Left ventricle myocardium superior (tissue), 1 donor: ENCODE measurements at places on chromosomes 12 and 14. TPM values are rescaled to one million over a fixed set of nuclear protein-coding genes. Genes with fewer than 3 reads are reported as not detected.

DNA sequence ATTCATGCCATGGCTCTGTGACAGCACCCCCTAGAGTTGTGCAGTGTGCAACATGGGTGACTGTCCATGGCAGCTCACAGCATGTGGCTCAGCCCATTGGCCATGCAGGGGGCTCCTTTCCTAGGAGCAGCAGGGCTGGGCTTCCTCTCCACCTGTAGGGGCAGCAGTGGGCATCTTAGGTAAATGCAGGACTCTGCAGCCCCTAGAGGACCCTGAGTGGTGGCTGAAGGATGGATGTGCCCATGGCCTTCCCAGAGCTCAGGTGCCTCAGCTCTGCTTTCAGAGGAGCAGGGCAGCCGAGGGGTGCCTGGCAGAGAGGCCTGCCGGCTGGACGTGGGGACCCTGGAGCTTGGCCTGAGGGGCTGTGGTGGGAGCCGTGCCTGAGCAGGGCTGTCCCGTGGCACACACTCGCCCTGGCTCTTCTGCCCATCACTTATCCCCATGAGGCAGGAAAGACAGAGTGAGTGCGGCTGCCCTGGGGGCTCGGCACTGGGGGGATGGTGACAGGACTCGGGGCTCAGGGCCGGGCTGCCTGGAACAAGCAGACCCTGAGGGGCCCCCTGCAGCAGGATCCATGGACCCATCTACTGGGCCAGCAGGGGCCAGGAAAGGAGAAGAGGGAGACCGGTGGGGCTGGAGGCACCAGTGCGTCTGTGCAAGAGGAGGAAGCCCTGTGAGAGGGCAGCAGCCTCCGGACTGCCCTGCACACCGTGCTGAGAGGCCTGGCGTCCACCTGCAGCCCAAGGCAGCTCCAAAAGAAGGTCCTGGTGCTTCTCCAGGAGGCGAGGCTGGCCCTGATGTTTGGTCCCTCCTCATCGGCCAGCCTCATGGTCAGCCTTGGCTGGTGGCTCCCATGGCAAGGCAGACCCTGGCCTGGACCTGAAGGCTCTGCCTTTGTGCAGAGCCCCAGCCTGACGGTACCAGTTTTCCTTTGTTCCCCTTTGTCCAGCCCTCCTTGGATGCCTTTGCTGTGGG lies 7.6 kb downstream of the ADSS1 start:
- DNase-seq: peak; percentile 39

GRCh38 chr12:57793920-57794319 lies 11.3 kb downstream of the TSFM start:
- no peak for DNase-seq

GRCh38 chr12:117313926-117314325 lies 47.5 kb downstream of the NOS1 start:
- no peak for DNase-seq

GRCh38 chr14:74478996-74479635 lies 14.0 kb downstream of the NPC2 start:
- DNase-seq: no peak

GRCh38 chr14:105418269-105419194 lies 1.1 kb upstream of the MTA1 start:
- DNase-seq: no peak

Gene HEATR5A
- total RNA-seq: 46.8 TPM

DNA sequence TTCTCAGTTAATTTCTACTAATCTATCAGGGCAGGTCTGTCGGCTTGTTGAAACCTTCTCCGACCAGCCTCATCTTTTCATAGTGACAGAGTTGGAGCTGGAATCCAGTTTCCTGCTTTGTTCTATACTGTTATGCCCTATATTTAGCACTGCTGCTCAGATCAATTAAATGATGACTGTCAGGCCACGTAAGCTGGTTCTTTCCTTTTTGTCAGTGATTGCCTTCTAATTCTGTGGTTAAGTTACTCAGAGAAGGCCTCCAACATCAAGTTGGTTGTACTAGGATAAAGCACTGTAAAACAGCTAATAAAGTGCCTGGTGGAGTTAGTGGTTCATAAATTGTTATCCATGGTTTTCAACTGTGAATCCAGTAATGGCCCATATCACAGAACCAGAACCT lies 22.6 kb downstream of the DERA start:
- no peak for DNase-seq

GRCh38 chr12:86530996-86531655 lies 274.9 kb upstream of the MGAT4C start:
- DNase-seq: no peak

- DNase-seq: no peak
Measured at GRCh38 chr14:23610090-23610814, 25.9 kb upstream of the DHRS2 start.

DNA sequence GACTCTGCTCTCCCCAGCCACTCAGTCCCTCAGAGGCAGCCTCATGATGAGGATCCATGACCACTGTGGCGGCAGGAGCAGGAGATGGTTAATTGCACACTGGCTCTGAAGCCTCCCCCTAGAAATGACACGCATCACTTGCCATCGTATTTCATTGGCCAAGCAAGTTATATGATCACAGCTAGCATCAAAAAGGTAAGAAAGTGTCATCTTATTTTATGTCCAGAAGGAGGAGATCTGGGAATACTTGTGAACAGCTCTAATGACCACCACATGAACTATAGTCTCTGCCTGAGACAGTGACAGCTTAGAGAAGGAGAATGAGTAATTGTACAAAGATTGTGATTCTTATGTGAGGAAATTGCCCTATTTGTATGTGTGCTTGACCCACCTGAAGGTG lies 363.4 kb downstream of the NUAK1 start:
- DNase-seq: no peak

DNA sequence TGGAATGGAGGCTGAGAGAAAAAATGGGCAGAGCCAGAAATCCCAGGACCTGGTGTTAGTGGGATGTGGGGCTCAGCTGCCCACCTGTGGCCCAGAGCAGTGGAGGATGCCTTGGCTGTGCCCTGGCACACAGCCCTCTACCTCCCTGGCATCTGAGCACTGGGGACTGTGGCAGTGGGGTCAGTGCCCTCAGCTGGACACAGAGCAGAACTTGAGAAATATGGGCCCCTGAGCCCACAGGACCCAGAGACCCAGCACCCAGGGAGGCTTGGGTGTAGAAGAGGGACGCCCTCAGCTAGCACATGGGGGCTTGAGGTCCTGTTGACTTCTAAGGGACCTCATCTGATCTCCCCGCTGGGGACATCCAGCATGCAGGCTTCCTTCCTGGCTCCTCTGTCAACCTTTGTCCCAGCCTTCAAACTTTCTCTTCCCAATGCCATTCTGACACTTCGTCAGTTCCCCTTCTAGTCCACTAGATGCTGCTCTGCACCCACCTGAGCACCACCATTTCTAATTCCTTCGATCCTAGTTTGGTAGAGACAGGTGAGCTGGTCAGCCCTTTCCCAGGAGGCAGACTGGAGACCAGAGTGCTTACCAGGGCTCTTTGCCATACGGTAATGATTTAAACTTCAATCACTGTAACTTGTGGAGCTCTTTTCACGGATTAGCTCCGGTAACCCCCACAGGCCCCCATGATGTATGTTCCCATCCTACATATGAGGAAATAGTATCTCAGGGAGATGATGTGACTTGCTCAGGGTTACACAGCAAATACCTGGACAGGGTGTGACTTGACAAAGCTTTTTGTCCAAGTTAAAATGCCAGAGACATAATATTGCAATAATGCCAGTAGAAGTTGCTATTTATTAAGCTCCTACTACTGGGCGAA lies 143.7 kb downstream of the ASCL4 start:
- no peak for DNase-seq

GRCh38 chr12:92369636-92370035 lies 224.0 kb upstream of the BTG1 start:
- no peak for DNase-seq

- DNase-seq: no peak
Measured at GRCh38 chr12:83629931-83630330, 943.2 kb downstream of the TMTC2 start.

DNA sequence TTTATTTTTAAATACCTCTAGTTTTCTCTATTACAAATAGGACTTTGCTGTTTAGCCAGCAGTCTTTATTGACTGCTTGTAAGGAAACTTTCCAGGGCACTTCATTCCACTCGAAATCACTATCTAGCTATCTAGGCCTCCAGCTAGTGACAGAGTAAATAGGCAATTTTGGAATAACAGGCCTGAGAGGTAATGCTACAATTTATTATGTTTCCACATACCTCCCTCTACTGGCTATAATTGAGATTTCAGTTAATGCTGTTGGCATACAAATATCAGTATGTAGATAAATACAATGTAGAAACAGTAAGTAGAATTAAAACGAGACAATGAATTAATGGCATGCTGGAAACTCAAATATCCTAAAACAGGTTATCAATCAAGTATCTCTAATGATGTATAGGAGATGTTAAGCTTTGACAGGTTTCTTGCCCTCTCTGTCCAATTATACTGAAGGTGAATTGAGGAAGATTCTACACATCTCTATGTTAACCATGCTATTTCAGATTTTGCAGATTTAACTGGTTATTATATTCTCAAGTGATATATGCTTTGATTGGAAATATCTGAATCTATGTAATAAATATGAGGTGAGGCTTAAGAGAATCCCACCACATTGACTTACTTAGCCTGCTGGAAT lies 7.2 kb downstream of the DTD2 start:
- DNase-seq: no peak

DNA sequence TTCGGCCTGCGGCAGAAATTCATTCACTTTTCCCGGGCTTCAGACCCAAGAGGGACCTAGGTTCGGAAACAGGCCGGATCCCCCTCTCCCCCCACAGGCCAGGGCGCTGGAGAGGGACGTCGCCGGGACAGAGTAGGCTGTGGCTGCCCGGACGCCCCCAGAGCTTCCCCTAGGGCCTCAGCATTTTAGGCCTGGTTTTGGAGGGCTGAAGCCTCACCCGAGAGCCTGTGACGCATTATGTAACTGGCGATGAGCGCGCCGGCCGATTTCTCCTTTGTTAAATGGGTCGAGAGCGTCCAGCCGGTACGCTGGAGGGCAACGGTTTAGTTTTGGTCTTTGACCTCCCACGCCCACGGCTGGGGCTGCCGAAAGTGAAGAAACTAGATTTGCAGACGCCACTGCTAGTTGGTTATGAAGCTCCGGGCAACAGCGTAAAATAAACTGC lies 657 bp downstream of the PEBP1 start:
- DNase-seq: peak; percentile 67

Gene WNT1
- total RNA-seq: not detected

- DNase-seq: no peak
Measured at GRCh38 chr14:101948666-101949216, 15.6 kb upstream of the DYNC1H1 start.

Gene RPGRIP1
- total RNA-seq: 0.52 TPM

DNA sequence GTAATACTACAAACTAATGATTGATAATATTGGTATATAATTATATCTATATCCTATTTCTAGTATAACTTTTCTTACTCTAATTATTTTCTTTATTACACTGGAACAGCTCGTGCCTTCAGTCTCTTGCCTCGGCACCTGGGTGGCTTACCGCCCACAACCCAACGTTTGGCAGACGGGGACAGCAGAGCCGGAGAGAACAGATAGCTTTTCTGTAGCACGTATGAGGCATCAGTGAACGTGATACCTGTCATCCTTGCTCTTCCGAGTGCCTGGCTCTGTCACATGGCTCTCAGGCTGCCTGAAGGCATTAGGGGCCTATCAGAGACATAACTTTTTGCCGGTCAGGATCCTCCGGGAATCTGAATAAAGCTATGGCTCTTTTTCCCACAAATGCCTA lies 5.5 kb downstream of the PUS1 start:
- no peak for DNase-seq

- DNase-seq: no peak
Measured at GRCh38 chr12:52873513-52873831, 24.7 kb upstream of the KRT78 start.

DNA sequence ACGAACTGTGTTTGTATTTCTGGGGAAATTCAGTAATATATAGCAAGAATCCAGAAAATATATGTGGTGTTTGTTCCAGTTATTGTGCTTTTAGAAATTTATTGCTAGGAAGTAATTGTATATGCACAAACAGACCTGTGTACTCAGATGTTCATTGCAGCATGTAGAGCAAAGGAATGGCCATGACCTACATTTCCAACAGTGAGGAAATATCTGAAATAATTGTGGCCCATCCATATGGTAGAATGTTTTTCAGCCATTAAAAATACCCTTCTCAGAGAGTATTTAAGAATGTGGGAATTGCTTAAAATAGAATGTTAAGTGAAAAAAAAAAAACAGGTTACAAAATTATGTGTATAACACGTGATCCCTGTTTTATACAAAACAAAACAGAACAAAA lies 77.3 kb downstream of the TMX1 start:
- DNase-seq: no peak

- DNase-seq: no peak
Measured at GRCh38 chr14:70064136-70064865, 124.5 kb downstream of the SLC8A3 start.

GRCh38 chr12:92226071-92226661 lies 80.5 kb upstream of the BTG1 start:
- no peak for DNase-seq

Gene KRT72
- total RNA-seq: not detected

- no peak for DNase-seq
Measured at GRCh38 chr12:3655328-3655900, 97.5 kb downstream of the CRACR2A start.

DNA sequence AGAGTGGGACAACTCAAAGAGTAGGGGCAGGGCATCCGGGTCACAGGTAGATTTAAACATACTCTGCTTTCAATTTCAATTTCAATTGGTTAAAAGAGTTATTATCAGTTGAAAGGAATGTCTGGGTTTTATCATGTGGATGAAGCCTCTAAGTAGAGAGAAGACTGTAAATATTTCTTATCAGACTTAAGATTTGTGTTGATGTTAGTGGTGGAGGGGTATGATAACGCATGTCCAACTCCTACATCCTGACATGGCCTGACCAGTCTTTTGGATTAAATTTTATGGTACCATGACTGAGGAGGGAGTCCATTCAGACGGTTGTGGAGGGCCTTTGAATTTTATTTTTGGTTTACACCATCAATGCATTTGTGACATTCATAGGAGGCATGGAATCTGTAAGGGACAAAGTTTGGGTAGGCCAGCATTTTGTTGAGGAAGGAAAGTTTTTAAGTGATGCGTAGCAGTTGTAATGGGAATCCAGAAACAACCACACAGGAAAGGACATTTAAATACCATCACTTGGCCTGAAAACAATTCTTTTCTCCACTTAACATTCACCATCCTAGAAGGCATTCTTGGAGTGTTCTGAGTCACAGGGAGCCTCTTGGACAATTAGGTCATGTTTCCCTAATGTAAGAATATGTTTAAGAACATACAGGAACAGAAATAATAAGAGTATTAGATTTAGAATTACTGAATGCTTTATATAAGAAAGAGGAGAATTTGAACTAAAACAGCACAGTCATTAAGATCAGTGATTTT lies 371.9 kb downstream of the ATP23 start:
- no peak for DNase-seq

Gene TAMALIN
- total RNA-seq: 22.2 TPM

- no peak for DNase-seq
Measured at GRCh38 chr14:56886471-56887062, 76.3 kb upstream of the OTX2 start.
